ENCODE measurements at places on chromosomes 5 and 9.

DNA sequence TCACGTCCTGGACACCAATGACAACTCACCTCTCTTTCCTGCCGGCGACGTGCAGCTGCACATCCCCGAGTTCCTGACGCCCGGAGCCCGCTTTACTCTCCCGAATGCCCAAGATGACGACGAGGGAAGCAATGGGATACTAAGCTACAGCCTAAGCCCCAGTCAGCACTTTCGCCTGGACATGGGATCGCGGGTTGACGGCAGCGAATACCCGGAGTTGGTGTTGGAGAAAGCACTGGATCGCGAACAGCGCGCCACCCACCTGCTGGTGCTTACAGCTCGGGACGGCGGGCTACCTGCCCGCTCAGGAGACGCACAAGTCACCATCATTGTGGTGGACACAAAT, 1.1 kb downstream of the PCDHAC1 start:
- H3K4me1 ChIP-seq: peaks cover 20% of the 10 kb centered on the region
- H3K4me3 ChIP-seq: peak overlapping the region; percentile 55
- no peaks in the 10 kb centered on the region for H3K27me3 ChIP-seq
- no peak for DNase-seq
- peak overlapping the region; percentile 49 for H3K27ac ChIP-seq
- H3K36me3 ChIP-seq: no peaks in the 10 kb centered on the region

GRCh38 chr5:62829604-62829986, 251.0 kb downstream of the LRRC70 start:
- no peak for DNase-seq
- no peak overlapping the region for H3K27ac ChIP-seq
- H3K36me3 ChIP-seq: no peaks in the 10 kb centered on the region
- no peaks in the 10 kb centered on the region for H3K4me1 ChIP-seq
- H3K27me3 ChIP-seq: no peaks in the 10 kb centered on the region

- no peak for DNase-seq
- H3K4me1 ChIP-seq: no peaks in the 10 kb centered on the region
These were observed 135.4 kb upstream of the MSX2 start for GRCh38 chr5:174589011-174589410.

GRCh38 chr5:60455589-60455988, 244.4 kb downstream of the DEPDC1B start:
- H3K36me3 ChIP-seq: no peaks in the 10 kb centered on the region
- H3K4me1 ChIP-seq: peaks cover 6% of the 10 kb centered on the region
- H3K27me3 ChIP-seq: no peaks in the 10 kb centered on the region
- no peak overlapping the region for H3K27ac ChIP-seq
- H3K4me3 ChIP-seq: no peak overlapping the region
- DNase-seq: no peak

- no peaks in the 10 kb centered on the region for H3K36me3 ChIP-seq
- H3K27ac ChIP-seq: no peak overlapping the region
- no peaks in the 10 kb centered on the region for H3K27me3 ChIP-seq
- no peaks in the 10 kb centered on the region for H3K4me1 ChIP-seq
- H3K4me3 ChIP-seq: no peak overlapping the region
- DNase-seq: no peak
These were observed 179.9 kb downstream of the GAS1 start for GRCh38 chr9:86767373-86767772.

DNA sequence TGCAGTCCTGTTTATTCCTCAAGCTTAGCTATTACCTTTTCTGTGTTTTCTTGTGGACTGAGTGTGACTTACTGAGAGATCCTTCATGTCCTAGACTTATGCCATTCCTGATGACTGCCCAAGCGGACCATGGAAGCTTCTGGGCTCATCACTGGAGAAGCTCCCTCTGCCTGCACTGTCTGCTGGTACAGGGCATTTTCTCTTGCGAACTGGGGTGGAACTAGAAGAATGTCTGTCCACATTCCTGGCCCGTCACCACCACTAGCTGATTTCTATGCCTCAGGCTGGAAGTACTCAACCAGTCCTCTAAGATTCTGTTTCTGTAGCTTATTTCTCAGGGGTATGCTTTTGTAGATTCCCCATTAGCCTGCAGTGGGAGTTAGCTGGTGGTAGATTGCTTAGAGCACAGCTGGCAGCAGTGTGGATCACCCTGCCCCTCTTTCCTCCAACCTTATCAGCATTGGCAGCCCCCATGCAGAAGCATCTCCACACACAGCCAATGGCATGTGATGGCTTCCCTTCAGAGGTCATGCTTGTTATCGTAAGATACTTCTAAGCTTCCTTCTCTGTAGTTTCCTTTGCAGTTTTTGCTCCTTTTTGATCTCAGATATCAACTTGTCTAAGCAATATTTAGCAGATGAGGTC, 12.4 kb downstream of the SLC36A1 start:
- H3K36me3 ChIP-seq: peaks cover 3% of the 10 kb centered on the region
- DNase-seq: no peak
- no peaks in the 10 kb centered on the region for H3K4me1 ChIP-seq
- no peak overlapping the region for H3K4me3 ChIP-seq

GRCh38 chr5:44506561-44506960, 117.3 kb upstream of the FGF10 start:
- no peak for DNase-seq
- no peaks in the 10 kb centered on the region for H3K27me3 ChIP-seq
- no peaks in the 10 kb centered on the region for H3K36me3 ChIP-seq
- no peak overlapping the region for H3K4me3 ChIP-seq

GRCh38 chr9:73683862-73684591, 532.4 kb downstream of the ANXA1 start:
- no peak overlapping the region for H3K27ac ChIP-seq
- H3K27me3 ChIP-seq: no peaks in the 10 kb centered on the region
- H3K36me3 ChIP-seq: no peaks in the 10 kb centered on the region
- DNase-seq: no peak
- H3K4me1 ChIP-seq: no peaks in the 10 kb centered on the region

DNA sequence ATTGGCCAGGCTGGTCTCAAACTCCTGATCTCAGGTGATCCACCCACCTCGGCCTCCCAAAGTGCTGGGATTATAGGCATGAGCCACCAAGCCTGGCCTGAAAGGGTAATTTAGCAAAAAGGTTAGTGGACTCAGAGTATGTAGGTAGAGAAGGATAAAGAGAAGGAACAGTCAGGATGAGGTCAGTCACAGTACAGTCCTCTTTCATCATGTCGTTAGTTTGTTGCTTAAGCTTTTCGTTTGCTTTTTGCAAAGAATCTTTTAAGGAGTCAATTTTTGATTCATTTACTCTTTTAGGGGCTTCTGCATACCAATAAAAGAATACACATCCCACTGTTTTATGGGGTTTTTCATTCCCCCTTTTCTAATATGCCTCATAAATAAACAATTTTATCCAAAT, 17.8 kb upstream of the GBGT1 start:
- H3K27me3 ChIP-seq: peaks cover 16% of the 10 kb centered on the region
- H3K27ac ChIP-seq: no peak overlapping the region
- H3K4me3 ChIP-seq: no peak overlapping the region
- DNase-seq: no peak
- no peaks in the 10 kb centered on the region for H3K36me3 ChIP-seq

All from sigmoid colon (tissue), 7 donors.